Liver (tissue), 10 donors: ENCODE measurements at places on chromosomes 6 and 20. TPM values are rescaled to one million over a fixed set of nuclear protein-coding genes. Genes with fewer than 3 reads are reported as not detected.
A peak's percentile ranks its signal among the peaks of the same experiment; 100 is the strongest.

- H3K4me1 ChIP-seq, result no peaks in the 10 kb centered on the region
- H3K27me3 ChIP-seq, result no peaks in the 10 kb centered on the region
- no peak overlapping the region for H3K4me3 ChIP-seq
- DNase-seq, result no peak
These were observed 28.0 kb upstream of the ADGRF5 start for GRCh38 chr6:46949632-46950280.

DNA sequence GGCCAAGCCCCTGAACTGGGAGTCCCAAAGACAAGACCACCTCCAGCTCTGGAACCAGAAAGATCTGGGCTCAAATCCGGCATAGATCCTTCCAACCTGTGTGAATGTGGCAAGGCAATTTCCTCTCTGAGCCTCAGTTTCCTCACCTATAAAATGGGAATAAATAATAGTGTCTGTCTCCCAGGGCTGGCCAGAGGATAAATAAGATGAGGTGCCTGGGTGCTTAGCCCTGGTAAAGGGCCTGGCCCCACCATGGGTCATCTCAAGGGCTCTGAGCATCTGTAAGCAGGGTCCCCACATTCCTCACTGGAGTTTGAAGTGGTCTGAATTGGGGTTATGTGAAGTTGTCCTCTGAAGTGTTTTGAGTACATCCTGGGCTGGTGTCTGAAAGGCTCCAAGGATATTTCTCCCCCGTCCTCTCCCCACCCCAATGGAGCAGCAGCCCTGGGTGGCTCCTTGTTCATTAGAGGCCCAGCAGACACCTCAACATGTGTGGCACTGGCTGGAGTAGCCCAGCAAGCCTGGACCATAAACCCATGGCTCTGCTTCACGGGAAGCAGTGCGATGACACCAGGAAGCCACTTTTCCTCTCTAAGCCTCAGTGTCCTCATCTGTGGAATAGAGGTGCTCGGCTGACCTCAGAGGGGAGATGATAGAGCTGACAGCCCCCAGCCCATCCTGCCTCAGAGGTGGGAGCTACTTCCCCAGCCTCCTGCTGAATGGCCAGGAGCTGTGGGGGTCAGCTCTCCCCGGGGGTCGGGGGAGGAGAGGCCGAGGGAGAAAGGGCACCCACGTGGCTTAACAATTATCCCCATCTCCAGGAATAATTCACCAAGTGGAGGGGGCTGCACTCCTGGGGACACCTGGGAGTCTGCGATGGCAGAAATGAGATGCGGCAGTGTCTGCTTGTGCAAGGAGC lies 48.0 kb downstream of the HNF4A start:
- H3K4me1 ChIP-seq, result peaks cover 9% of the 10 kb centered on the region
- peak overlapping the region; percentile 74 for H3K4me3 ChIP-seq
- DNase-seq, result no peak
- H3K27me3 ChIP-seq, result no peaks in the 10 kb centered on the region
- H3K36me3 ChIP-seq, result peaks cover 5% of the 10 kb centered on the region

DNA sequence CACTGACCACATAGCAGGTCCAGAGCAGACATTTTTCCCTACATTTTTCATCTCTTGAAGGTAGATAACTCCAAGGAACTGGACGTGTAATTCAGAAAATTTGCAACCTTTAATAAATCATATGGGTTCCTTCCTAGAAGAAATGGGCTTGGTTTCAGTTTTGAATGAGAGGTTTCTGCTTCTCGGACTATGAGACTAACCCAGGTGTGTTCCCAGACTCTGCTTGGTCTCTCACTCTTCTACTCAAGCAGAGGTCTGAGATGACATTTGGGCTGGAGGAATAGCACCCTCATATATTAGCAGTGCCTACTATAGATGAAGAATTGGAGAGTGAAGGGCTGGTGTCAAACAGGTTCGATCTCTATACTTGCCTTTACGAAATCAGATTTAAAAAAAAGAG lies 231.2 kb downstream of the DOK5 start:
- H3K4me3 ChIP-seq, result no peak overlapping the region
- H3K36me3 ChIP-seq, result no peaks in the 10 kb centered on the region
- H3K4me1 ChIP-seq, result no peaks in the 10 kb centered on the region
- H3K27ac ChIP-seq, result no peak overlapping the region

DNA sequence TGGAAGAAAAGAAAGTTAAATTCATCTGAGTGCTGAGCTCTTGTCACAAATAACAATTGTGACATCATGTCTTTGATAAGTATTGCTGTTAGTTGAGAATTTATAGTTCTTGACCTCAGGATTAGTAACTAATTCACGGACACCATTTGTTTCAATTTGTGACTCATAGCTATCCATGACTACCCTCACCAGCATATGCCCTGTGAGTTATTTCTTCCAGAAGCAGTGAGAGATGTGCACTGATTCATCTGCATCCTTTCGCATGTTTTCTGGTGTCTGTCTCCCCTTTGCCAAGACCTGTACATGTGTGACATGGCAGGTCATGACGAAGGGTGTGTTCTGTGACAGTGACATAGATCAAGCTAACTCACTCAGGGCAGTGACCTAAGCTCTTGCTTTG lies 86.9 kb downstream of the SOBP start:
- DNase-seq, result no peak
- H3K27ac ChIP-seq, result no peak overlapping the region
- H3K4me1 ChIP-seq, result no peaks in the 10 kb centered on the region
- H3K27me3 ChIP-seq, result no peaks in the 10 kb centered on the region
- no peak overlapping the region for H3K4me3 ChIP-seq

- no peaks in the 10 kb centered on the region for H3K4me1 ChIP-seq
- H3K36me3 ChIP-seq, result no peaks in the 10 kb centered on the region
- H3K4me3 ChIP-seq, result no peak overlapping the region
- H3K27ac ChIP-seq, result no peak overlapping the region
These were observed 36.3 kb upstream of the ZFAND3 start for GRCh38 chr6:37783025-37783855.

The ADGRF1 gene
- polyA plus RNA-seq, result not detected

GRCh38 chr20:25372584-25373336 lies 17.9 kb downstream of the ABHD12 start:
- H3K27ac ChIP-seq, result no peak overlapping the region
- H3K4me1 ChIP-seq, result no peaks in the 10 kb centered on the region
- H3K27me3 ChIP-seq, result no peaks in the 10 kb centered on the region
- DNase-seq, result no peak

DNA sequence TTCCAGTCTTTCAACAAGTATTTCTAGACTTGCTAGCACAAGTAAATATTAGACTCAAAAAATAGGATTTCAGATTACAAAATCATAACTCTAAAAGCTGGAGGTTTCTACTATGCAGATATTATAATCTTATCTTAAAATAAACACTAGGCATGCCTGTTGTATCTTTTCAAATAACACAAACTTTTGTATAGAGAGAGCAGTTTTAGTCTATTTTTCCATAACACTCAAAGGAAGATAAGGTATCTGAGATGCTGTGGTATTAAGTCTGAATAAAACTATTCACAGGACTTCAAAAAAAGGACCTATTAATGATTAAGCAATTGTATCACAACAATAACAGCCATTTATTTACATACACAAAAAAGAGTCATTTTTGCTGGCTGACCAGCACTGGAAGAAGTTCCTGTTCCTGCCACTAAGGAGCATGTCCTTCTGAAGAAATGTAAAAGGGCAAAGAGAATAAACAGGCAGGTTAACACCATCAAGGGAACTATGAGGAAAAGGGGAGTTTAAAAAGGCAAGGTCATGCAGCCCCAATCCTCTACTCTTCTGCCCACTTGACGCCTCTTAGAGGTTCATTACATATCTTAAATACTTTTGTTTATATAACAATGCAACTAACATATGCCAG lies 39.4 kb downstream of the REPS1 start:
- H3K4me1 ChIP-seq, result peaks cover 2% of the 10 kb centered on the region
- H3K27me3 ChIP-seq, result no peaks in the 10 kb centered on the region
- DNase-seq, result no peak
- H3K4me3 ChIP-seq, result no peak overlapping the region

DNA sequence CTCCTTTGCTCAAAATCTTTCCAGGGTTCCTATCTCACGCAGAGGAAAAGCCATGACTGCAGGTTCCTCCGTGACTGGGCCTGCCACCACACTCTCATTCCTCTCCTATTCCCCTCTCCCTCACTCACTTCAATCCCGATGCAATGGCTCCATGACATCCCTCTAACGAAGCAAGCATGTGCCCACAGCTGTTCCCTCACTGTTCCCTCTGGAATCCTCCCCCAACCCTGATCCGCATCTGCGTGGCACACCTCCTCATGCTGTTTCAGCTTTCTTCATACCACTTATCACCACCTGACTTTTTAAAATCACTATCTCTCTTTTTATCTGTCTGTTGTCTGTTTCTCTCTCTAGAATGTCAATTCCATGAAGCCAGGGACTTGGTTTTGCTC lies 25.5 kb downstream of the ANGPT4 start:
- H3K4me3 ChIP-seq, result no peak overlapping the region
- H3K4me1 ChIP-seq, result no peaks in the 10 kb centered on the region
- H3K27ac ChIP-seq, result no peak overlapping the region
- no peaks in the 10 kb centered on the region for H3K27me3 ChIP-seq
- DNase-seq, result no peak
- no peaks in the 10 kb centered on the region for H3K36me3 ChIP-seq

The OPRM1 gene
- not detected for polyA plus RNA-seq

The CRISP2 gene
- polyA plus RNA-seq, result not detected

- DNase-seq, result no peak
- no peaks in the 10 kb centered on the region for H3K36me3 ChIP-seq
- H3K27ac ChIP-seq, result no peak overlapping the region
- H3K4me1 ChIP-seq, result no peaks in the 10 kb centered on the region
- no peaks in the 10 kb centered on the region for H3K27me3 ChIP-seq
- no peak overlapping the region for H3K4me3 ChIP-seq
These were observed 323.4 kb downstream of the BTBD9 start for GRCh38 chr6:38316099-38316868.

GRCh38 chr20:59375541-59375940 lies 75.1 kb downstream of the EDN3 start:
- H3K4me3 ChIP-seq, result no peak overlapping the region
- no peaks in the 10 kb centered on the region for H3K27me3 ChIP-seq

DNA sequence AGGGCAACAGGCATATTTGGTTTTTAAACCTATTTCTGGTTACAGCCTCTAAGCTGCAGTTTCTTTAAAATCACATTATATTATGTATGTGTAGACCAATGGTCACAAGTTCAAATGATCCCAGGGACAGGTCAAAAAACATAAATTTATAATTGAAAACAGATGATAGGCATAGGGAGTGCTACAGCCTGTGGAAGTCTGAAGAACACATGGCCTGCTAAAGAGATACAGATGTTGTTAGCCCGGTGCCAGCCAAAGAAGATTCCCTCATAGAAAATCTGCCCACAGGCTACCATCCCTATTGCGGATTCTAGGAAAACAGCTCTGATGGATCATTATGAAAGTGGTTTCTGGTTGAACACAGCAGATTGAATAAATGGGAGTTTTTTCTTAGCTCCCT lies 65.3 kb downstream of the NRSN1 start:
- DNase-seq, result no peak
- no peaks in the 10 kb centered on the region for H3K4me1 ChIP-seq
- no peaks in the 10 kb centered on the region for H3K27me3 ChIP-seq
- no peak overlapping the region for H3K4me3 ChIP-seq
- H3K36me3 ChIP-seq, result no peaks in the 10 kb centered on the region
- H3K27ac ChIP-seq, result no peak overlapping the region

- no peaks in the 10 kb centered on the region for H3K27me3 ChIP-seq
- H3K4me3 ChIP-seq, result no peak overlapping the region
- no peaks in the 10 kb centered on the region for H3K4me1 ChIP-seq
- no peaks in the 10 kb centered on the region for H3K36me3 ChIP-seq
- no peak overlapping the region for H3K27ac ChIP-seq
- no peak for DNase-seq
These were observed 46.4 kb downstream of the MOCS1 start for GRCh38 chr6:39887692-39888450.

The TPX2 gene
- 3.6 TPM for polyA plus RNA-seq

DNA sequence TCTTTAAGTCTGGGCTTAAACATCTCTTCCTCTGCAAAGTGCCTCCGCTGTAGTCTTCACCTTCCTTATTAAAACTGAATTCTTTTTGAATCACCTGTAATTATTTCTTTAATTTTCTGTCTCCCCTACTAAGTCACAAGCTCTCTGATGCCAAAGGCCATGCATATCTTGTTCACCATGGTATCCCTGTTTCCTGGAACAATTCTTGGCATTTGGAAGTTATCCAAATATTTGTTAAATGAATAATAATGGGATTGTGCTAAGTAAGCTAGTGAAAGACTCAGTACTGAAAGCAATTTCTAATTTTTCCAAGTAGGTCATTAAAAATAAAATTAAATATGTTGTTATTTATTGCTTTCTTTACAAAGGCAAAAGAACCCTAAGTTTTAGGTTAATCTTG lies 12.2 kb downstream of the SNAP91 start:
- H3K4me1 ChIP-seq, result no peaks in the 10 kb centered on the region
- H3K36me3 ChIP-seq, result no peaks in the 10 kb centered on the region
- no peak overlapping the region for H3K4me3 ChIP-seq
- H3K27ac ChIP-seq, result no peak overlapping the region
- no peak for DNase-seq
